ENCODE measurements at places on chromosomes 7 and 10.
A peak's percentile ranks its signal among the peaks of the same experiment; 100 is the strongest.

DNA sequence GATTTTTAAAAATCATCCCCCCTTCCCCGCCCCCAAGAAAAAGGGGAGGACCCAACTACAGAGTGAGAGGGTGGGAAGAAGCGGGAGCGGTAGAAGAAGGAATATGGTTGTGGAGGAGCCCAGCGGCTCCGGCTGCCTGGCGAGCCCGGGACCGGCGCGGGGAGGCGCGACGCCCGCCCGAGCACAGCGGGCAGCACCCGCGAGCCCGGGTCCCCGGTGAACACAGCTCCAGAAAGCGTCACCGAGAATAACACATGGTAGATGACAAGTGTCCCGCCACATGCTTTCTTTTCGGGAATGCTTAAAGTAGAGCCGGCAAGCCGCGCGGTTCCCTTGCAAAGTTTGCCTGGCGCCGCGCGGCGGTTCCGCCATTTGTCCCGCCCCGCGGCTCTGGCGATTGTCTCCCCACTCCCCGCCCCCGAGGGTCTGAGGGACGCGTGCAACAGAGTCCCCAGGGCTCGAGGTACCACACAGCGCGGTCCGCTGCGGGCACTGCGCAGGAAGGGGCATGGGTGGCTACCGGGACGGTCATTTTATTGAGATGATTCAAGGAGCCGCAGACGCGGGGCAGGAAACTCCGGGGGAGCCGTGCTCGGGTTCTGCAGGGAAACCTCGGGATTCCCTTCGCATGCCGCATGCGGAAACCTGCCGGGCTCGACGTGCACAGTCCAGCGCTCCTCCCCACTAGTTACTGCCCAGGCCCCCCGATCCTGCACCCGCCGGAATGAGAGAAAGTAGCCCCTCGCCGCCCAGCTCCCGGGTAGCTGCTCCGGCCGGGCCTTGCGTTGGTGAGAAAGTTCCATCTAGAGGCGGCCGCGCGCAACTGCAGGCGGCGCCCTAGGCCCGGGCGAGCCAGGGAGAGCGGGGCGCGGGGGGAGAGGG lies 781 bp upstream of the GRM8 start:
- DNase-seq, result peak; percentile 31

- DNase-seq, result no peak
Measured at GRCh38 chr10:126618466-126618865, 52.0 kb downstream of the C10orf90 start.

GRCh38 chr10:110498982-110499795 lies 1.5 kb downstream of the DUSP5 start:
- DNase-seq, result no peak

- DNase-seq, result no peak
Measured at GRCh38 chr10:78267598-78267997, 233.9 kb downstream of the RPS24 start.

GRCh38 chr7:97346349-97346748 lies 228.9 kb downstream of the SDHAF3 start:
- DNase-seq, result no peak

DNA sequence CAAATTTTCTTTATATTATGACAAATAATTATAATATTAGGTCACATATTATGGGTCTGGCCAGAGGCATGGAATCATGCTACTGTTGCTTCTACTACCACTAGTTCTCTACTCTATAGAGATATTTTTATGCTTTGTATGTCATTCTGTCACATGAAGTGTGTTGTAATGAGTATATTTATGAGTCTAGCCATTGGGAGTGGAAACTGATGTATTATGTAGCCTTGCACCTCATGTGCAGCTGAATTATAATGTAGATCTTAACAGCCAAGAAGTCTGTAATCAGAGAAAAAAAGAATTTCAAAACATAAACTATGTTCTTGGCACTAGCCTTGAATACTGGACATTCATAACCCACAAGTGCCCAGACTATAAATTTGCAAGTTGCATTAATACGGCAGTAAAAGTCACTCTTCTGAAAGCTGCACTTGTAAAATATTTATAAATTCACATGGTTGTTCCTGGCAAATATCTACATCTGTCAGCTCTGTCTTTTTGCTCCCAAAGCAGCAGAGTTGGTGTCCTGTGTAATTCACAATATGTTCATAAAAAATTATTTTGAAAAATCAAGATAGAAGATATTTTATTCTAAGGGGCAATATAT lies 48.6 kb upstream of the SKAP2 start:
- DNase-seq, result no peak

DNA sequence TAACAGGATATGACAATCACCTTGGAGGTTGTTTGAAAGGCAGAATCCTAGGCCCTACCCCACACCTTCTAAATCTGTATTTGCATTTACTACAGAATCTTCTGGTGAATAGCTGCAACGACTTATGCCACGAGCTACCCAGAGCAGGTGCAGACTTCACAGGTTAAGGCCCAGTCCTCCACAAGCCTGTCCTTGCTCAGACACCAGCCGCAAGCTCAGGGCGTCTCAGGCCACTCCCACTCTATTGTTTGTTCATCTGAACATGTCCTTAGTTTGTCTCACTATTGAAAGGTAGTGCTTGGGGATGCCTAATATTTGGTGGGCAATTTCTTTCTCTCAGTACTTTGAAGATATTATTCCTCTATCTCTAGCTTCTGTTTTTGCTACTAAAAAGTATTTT lies 18.9 kb upstream of the RBM33 start:
- DNase-seq, result no peak

DNA sequence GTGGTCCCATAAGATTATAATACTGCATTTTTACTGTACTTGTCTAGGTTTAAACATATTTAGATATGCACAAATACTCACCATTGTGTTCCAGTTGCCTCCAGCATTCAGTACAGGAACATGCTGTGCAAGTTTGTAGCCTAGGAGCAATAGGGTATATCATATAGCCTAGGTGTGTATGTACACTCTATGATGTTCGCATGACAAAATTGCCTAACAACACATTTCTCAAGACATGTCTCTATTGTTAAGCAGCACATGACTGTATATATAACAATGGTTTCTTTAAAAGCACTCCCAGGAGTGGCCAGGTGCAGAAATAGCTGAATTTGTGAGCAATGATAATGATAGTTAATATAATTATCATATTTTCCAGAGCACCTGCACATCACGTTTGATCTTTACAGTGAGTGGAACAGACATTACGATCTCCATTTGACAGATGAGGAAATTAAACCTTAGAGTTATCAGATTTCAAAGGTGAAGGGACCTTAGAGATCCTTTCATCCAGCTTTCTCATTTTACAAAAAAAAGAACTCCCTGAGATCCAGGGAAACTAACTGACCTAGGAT lies 99.2 kb upstream of the PDCD4 start:
- no peak for DNase-seq
